Ascending aorta (tissue), 2 donors: ENCODE measurements at places on chromosomes 5 and 9. TPM values are rescaled to one million over a fixed set of nuclear protein-coding genes. Genes with fewer than 3 reads are reported as not detected.
A peak's percentile ranks its signal among the peaks of the same experiment; 100 is the strongest.

Gene FBXW2
- total RNA-seq, result 35.5 TPM

Gene CA9
- 3.9 TPM for total RNA-seq

DNA sequence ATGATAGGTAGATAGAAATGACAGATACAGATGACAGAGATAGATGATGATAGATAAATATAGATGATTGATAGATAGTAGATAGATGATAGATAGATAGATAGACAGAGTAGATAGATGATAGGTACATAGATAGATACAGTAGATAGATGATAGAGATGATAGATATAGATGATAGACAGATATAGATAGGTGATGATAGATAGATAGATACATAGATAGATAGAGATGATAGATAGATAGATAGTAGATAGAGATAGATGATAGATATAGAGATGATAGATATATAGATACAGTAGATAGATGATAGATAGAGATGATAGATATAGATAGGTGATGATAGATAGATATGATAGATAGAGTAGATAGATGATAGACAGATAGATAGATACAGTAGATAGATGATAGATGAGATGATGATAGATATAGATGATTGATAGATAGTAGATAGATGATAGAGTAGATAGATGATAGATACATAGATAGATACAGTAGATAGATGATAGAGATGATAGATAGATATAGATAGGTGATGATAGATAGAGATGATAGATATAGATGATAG, 95.7 kb upstream of the SMIM23 start:
- no peak for DNase-seq
- H3K36me3 ChIP-seq, result no peaks in the 10 kb centered on the region
- no peaks in the 10 kb centered on the region for H3K4me1 ChIP-seq
- no peak overlapping the region for H3K27ac ChIP-seq
- H3K27me3 ChIP-seq, result no peaks in the 10 kb centered on the region
- no peak overlapping the region for H3K4me3 ChIP-seq

DNA sequence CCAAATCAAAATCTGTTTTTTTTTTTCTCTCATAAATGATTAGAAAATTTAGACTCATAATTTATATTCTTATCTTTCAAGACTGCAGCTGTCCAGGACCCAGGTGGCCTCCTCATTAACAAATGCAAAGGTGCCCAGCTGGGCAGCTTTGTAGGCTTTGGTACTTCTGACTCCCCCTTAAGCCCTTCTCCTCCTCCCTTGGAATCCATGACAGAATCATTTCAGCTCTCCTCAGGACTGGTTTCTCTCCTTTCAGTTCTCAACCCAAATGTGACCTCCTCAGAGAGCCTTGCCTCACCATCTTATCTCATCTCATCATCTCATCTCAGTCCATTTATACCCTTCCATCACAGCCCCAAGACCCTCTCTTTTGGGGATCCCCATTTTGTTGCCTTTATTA, 221.7 kb downstream of the KIAA0825 start:
- H3K27ac ChIP-seq, result no peak overlapping the region
- no peaks in the 10 kb centered on the region for H3K36me3 ChIP-seq
- no peak for DNase-seq
- no peaks in the 10 kb centered on the region for H3K4me1 ChIP-seq
- H3K4me3 ChIP-seq, result no peak overlapping the region

- peak overlapping the region; percentile 67 for H3K27ac ChIP-seq
- H3K4me1 ChIP-seq, result peaks cover 15% of the 10 kb centered on the region
- peak overlapping the region; percentile 25 for H3K4me3 ChIP-seq
- no peak for DNase-seq
- H3K36me3 ChIP-seq, result no peaks in the 10 kb centered on the region
Observed at GRCh38 chr5:78908173-78909061, 76.7 kb downstream of the ARSB start.

DNA sequence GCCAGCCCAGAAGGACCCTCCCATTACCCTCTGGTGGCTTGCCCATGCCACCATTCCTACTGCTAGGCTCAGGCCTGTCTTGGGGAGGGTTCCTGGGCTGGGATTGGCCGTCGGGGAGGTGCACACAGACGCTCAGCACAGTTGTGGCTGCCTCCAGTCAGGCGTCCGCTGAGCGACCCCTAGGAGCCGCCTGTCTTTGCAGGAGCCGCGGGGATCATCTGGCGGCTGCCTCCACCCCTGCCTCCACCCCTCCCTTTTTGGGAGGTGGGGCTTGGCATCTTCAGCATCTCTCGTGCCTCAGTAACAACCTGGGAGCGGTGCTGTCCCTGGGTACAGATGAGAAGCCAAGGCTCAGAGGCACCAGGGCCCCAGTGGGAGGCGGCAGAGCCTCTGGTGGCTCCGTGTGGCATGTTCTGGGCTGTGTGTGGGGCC, 39.6 kb downstream of the RXRA start:
- H3K4me3 ChIP-seq, result peak overlapping the region; percentile 49
- H3K27me3 ChIP-seq, result no peaks in the 10 kb centered on the region
- no peak for DNase-seq
- peak overlapping the region; percentile 65 for H3K27ac ChIP-seq

GRCh38 chr9:81661339-81661738, 28.0 kb downstream of the TLE1 start:
- H3K36me3 ChIP-seq, result no peaks in the 10 kb centered on the region
- DNase-seq, result no peak
- H3K4me1 ChIP-seq, result peaks cover 25% of the 10 kb centered on the region
- no peak overlapping the region for H3K27ac ChIP-seq
- H3K27me3 ChIP-seq, result no peaks in the 10 kb centered on the region

DNA sequence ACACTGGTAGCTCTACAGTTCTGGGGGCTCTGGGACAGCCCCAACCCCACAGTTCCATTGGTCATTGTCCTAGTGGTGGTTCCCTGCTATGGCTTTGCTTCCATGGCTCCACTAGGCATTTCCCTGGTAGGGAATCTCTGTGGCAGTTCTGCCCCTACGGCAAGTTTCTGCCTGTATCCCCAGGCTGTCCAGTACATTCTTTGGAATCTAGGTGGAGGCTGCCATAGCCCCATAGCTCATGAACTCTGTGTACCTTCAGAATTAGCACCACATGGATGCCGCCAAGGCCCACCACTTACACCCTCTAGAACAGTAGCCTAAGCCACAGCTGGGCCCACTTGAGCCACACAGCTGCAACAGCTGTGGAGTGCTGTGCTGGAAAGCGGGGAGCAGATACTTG, 3.3 kb upstream of the GOLM1 start:
- no peak overlapping the region for H3K27ac ChIP-seq
- no peak for DNase-seq
- no peaks in the 10 kb centered on the region for H3K27me3 ChIP-seq
- H3K36me3 ChIP-seq, result no peaks in the 10 kb centered on the region
- no peak overlapping the region for H3K4me3 ChIP-seq

Gene SLC6A18
- total RNA-seq, result not detected

GRCh38 chr9:37301042-37301853, 121.2 kb upstream of the GRHPR start:
- peaks cover 16% of the 10 kb centered on the region for H3K36me3 ChIP-seq
- no peak for DNase-seq
- H3K27me3 ChIP-seq, result no peaks in the 10 kb centered on the region
